T-cell (primary cell): ENCODE measurements at places on chromosomes 12 and 14. TPM values are rescaled to one million over a fixed set of nuclear protein-coding genes. Genes with fewer than 3 reads are reported as not detected.

DNA sequence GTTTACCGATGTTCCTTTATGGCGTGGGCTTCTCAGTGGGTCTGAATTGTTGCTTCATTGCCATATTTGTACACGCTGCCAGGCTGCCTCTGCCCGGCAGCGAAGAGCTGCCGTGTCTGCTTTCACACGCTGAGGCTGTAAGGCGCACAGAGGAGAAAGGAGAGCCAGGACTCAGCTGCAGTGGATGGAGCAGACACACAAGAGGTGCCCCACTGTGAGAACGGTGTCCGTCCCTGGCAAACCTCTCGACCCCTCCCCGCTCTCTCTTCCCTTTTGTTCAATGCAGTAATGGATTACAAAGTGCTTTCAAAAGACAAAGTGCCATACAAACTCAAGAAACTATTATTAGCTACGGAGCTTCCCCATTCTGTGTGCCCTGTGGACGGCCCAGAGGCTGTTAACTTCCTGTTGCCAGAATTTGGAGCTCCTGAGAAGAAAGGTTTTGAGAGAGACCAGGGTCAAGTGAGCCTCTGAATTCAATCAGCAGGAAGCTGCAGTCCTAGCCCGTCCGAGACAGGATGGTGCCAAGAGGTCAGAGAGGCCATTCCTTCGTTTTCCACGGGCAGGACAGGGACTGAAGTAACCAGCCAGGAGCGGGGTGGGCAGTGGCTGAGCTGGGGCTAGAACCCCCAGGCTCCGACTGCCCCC lies 15.8 kb downstream of the CCND2 start:
- no peak for DNase-seq

Gene OLR1
- 0.12 TPM for total RNA-seq

DNA sequence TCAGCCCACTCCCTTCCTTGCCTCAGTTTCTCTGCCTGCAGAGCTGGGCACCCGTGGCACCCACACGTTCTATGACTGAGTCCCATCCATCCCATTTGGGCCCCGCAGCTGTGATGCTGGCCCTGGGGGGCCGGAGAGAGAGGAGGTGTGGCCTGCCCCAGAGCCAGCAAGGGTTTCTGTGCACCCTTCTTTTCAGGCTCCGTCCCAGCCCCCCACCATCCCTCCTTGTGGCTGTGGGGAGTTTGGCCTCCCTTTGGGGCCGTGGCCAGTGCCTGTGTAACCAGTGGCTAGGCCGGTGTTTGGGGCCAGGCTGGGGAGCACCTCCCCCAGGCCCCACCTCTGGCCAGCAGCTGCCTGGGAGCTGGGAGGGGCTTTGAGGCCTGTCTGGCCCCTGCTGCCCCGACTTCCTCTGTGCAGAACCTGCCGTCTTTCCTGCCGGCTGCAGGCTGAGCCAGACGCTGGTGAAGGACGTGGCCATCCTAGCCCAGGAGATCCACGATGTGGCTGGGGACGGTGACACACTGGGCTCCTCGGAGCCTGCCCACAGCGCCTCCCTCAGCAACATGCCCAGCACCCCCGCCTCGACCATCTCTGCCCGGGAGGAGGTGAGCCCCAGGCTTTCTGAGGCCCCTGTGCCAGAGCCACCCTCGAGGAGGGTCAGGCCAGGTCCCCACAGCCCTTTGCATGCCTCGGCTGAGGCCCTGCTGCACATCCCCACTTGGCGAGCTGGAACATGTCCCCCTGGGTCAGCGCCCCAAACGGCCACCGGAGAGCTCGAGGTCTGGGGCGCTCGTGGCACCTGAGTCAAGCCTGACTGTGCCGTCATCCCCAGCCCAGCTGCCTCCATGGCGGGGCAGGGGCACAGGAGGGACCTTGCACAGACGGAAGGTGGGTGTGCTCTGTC lies 27.7 kb downstream of the CEP170B start:
- DNase-seq = no peak

Gene GLIPR1L1
- not detected for total RNA-seq

DNA sequence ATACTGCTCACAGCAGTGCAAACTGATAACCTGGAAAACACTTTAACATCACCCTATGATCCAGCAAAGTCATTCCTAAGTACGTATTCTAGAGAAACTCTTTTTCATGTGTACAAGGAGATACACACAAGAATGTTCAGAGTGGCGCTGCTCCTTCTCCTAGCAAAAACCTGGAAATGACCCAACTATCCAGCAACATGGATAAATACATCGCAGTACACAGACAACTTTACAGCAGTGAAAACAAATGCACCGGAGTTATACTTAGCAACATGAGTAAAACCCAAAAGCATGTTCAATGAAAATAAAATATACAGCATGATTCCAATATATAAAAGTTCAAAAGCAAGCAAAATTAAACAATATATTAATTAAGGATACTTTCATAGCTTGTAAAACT lies 18.7 kb downstream of the SART3 start:
- DNase-seq = no peak
